Psoas muscle (tissue), 8 donors: ENCODE measurements at places on chromosomes 5 and 9. TPM values are rescaled to one million over a fixed set of nuclear protein-coding genes. Genes with fewer than 3 reads are reported as not detected.

The OR1K1 gene
- not detected for polyA plus RNA-seq

The PCDHB9 gene
- polyA plus RNA-seq = 0.13 TPM

The LEAP2 gene
- polyA plus RNA-seq = 2.4 TPM

The ADAMTS2 gene
- 0.83 TPM for polyA plus RNA-seq

The MED22 gene
- polyA plus RNA-seq = 14.5 TPM

The PCDHGB2 gene
- polyA plus RNA-seq = 0.67 TPM

The HACD4 gene
- 0.16 TPM for polyA plus RNA-seq

The NPDC1 gene
- polyA plus RNA-seq = 23.2 TPM

The WNT8A gene
- polyA plus RNA-seq = not detected

The TMOD1 gene
- 131 TPM for polyA plus RNA-seq

The FCN2 gene
- polyA plus RNA-seq = not detected

The FRMD3 gene
- polyA plus RNA-seq = 182 TPM

The IL3 gene
- not detected for polyA plus RNA-seq

The EPB41L4A gene
- 1.6 TPM for polyA plus RNA-seq

The TOR1B gene
- polyA plus RNA-seq = 30.1 TPM

The SLC46A2 gene
- polyA plus RNA-seq = not detected

The IGFBPL1 gene
- 0.10 TPM for polyA plus RNA-seq

The LVRN gene
- polyA plus RNA-seq = 0.79 TPM

The LPAR1 gene
- polyA plus RNA-seq = 4.5 TPM

The CIZ1 gene
- polyA plus RNA-seq = 84.7 TPM

The CCL21 gene
- 2.4 TPM for polyA plus RNA-seq

The AQP7 gene
- 8.6 TPM for polyA plus RNA-seq

The PITX1 gene
- polyA plus RNA-seq = 103 TPM

The PCDHGB7 gene
- polyA plus RNA-seq = 1.1 TPM

The FBN2 gene
- not detected for polyA plus RNA-seq

The MTRR gene
- 52.1 TPM for polyA plus RNA-seq

The C5orf52 gene
- not detected for polyA plus RNA-seq

The MSMP gene
- 1.2 TPM for polyA plus RNA-seq

The ACSL6 gene
- polyA plus RNA-seq = 0.12 TPM

The ANKRD34B gene
- polyA plus RNA-seq = not detected

The ZNF366 gene
- 1.2 TPM for polyA plus RNA-seq

The FAM169A gene
- polyA plus RNA-seq = not detected

The ACTBL2 gene
- not detected for polyA plus RNA-seq

The KIF12 gene
- 0.03 TPM for polyA plus RNA-seq

The GLIPR2 gene
- polyA plus RNA-seq = 3.4 TPM

The CTXN3 gene
- polyA plus RNA-seq = 0.40 TPM

The SLC6A19 gene
- polyA plus RNA-seq = 0.08 TPM

The TPM2 gene
- 13,470 TPM for polyA plus RNA-seq

The TNFSF8 gene
- 0.10 TPM for polyA plus RNA-seq

The KIF2A gene
- 9.2 TPM for polyA plus RNA-seq

The GDA gene
- 0.07 TPM for polyA plus RNA-seq

The RAD50 gene
- 6.8 TPM for polyA plus RNA-seq

The PLAC8L1 gene
- polyA plus RNA-seq = not detected

The SPINK13 gene
- 0.25 TPM for polyA plus RNA-seq

The PARP8 gene
- polyA plus RNA-seq = 0.61 TPM

The LECT2 gene
- polyA plus RNA-seq = not detected

The IL5 gene
- not detected for polyA plus RNA-seq

The OSMR gene
- 18.1 TPM for polyA plus RNA-seq

The SGCD gene
- polyA plus RNA-seq = 13.2 TPM

The TPD52L3 gene
- not detected for polyA plus RNA-seq

The UTP15 gene
- polyA plus RNA-seq = 7.9 TPM

The TMEM252 gene
- not detected for polyA plus RNA-seq

The PCDHA5 gene
- not detected for polyA plus RNA-seq

The FIBCD1 gene
- polyA plus RNA-seq = not detected

The SMIM33 gene
- not detected for polyA plus RNA-seq

The DNAH5 gene
- 0.05 TPM for polyA plus RNA-seq

The CAMK4 gene
- 1.00 TPM for polyA plus RNA-seq

The MARVELD2 gene
- polyA plus RNA-seq = 0.09 TPM

The MRPL41 gene
- 78.0 TPM for polyA plus RNA-seq

The SPAAR gene
- 3.9 TPM for polyA plus RNA-seq
